T-cell (primary cell): ENCODE measurements at places on chromosomes 11 and 22. TPM values are rescaled to one million over a fixed set of nuclear protein-coding genes. Genes with fewer than 3 reads are reported as not detected.

GRCh38 chr11:2480874-2481220 lies 36.0 kb downstream of the KCNQ1 start:
- peaks cover 3% of the 10 kb centered on the region for H3K36me3 ChIP-seq
- H3K27ac ChIP-seq, result no peak overlapping the region
- no peak overlapping the region for H3K4me3 ChIP-seq
- H3K4me1 ChIP-seq, result peaks cover 2% of the 10 kb centered on the region

DNA sequence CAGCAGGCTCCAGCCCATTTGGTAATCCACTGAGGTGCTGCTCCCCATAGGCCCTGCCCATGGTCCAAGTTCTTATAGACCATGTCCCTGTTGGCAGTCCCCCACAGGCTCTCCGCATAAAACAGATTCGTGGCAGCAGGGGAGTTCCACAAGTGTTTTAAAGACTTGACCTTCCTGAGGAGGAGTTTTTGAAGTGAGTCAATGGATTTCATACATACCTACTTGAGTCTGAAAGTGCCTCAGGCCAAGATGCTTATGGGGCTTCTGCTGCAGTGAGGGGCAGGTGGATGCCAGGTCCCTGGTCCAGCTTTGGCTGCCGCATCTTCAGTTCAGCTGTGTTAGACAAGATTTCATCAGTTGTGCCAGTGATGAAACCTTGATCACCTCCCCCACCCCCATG lies 43.3 kb downstream of the CABIN1 start:
- no peak overlapping the region for H3K27ac ChIP-seq

GRCh38 chr11:9396310-9396709 lies 11.9 kb downstream of the IPO7 start:
- DNase-seq, result no peak
- no peak overlapping the region for H3K4me3 ChIP-seq
- peaks cover 32% of the 10 kb centered on the region for H3K4me1 ChIP-seq
- no peaks in the 10 kb centered on the region for H3K36me3 ChIP-seq
- H3K27ac ChIP-seq, result no peak overlapping the region
- H3K27me3 ChIP-seq, result no peaks in the 10 kb centered on the region

The RHOD gene
- total RNA-seq, result not detected

- no peaks in the 10 kb centered on the region for H3K27me3 ChIP-seq
- DNase-seq, result no peak
- H3K4me1 ChIP-seq, result peaks cover 7% of the 10 kb centered on the region
- H3K4me3 ChIP-seq, result no peak overlapping the region
- no peak overlapping the region for H3K27ac ChIP-seq
Measured at GRCh38 chr22:46122980-46123693, 27.2 kb upstream of the PPARA start.

GRCh38 chr22:33720166-33720878 lies 200.0 kb downstream of the LARGE1 start:
- H3K36me3 ChIP-seq, result no peaks in the 10 kb centered on the region
- DNase-seq, result no peak
- no peak overlapping the region for H3K4me3 ChIP-seq
- H3K27ac ChIP-seq, result no peak overlapping the region

GRCh38 chr11:109619498-109619897 lies 197.5 kb downstream of the C11orf87 start:
- no peak overlapping the region for H3K27ac ChIP-seq
- H3K36me3 ChIP-seq, result no peaks in the 10 kb centered on the region
- DNase-seq, result no peak
- no peaks in the 10 kb centered on the region for H3K27me3 ChIP-seq
- no peak overlapping the region for H3K4me3 ChIP-seq

- no peak overlapping the region for H3K27ac ChIP-seq
- H3K27me3 ChIP-seq, result no peaks in the 10 kb centered on the region
- no peak for DNase-seq
Measured at GRCh38 chr11:122089111-122089510, 26.9 kb downstream of the BLID start.

The MTMR3 gene
- 62.7 TPM for total RNA-seq
